ENCODE measurements at places on chromosomes 4 and X. TPM values are rescaled to one million over a fixed set of nuclear protein-coding genes. Genes with fewer than 3 reads are reported as not detected.

The ITIH6 gene
- polyA plus RNA-seq: 0.01 TPM

The CRLF2 gene
- 0.20 TPM for polyA plus RNA-seq

The TBX22 gene
- not detected for polyA plus RNA-seq

The PPP1R3F gene
- polyA plus RNA-seq: 9.8 TPM

The FAM236A gene
- not detected for polyA plus RNA-seq

The FMR1NB gene
- not detected for polyA plus RNA-seq

The WAS gene
- polyA plus RNA-seq: 6.1 TPM

The NHS gene
- polyA plus RNA-seq: 4.2 TPM

The PPP1R2C gene
- polyA plus RNA-seq: not detected

The DRD5 gene
- polyA plus RNA-seq: not detected

The MND1 gene
- polyA plus RNA-seq: 0.95 TPM

The NRK gene
- polyA plus RNA-seq: 0.34 TPM

The GAGE12H gene
- polyA plus RNA-seq: not detected

The SNX12 gene
- 54.8 TPM for polyA plus RNA-seq

The SH3RF1 gene
- polyA plus RNA-seq: 7.7 TPM

The GYPE gene
- polyA plus RNA-seq: 1.0 TPM

The BEX5 gene
- polyA plus RNA-seq: 0.87 TPM

The SPIN2A gene
- 0.54 TPM for polyA plus RNA-seq

The USP51 gene
- polyA plus RNA-seq: 1.7 TPM

The TLR10 gene
- 0.05 TPM for polyA plus RNA-seq

The H2BW2 gene
- polyA plus RNA-seq: not detected

The ZGRF1 gene
- 1.6 TPM for polyA plus RNA-seq

The MAGED4 gene
- polyA plus RNA-seq: 9.3 TPM

The IBSP gene
- polyA plus RNA-seq: not detected

The SPP1 gene
- polyA plus RNA-seq: 20.6 TPM

The STPG2 gene
- polyA plus RNA-seq: 0.03 TPM

The TCEAL6 gene
- 0.44 TPM for polyA plus RNA-seq

The SOD3 gene
- polyA plus RNA-seq: 247 TPM

The SLC2A9 gene
- polyA plus RNA-seq: 7.6 TPM

The ATP2B3 gene
- 0.10 TPM for polyA plus RNA-seq

The PDE6B gene
- polyA plus RNA-seq: 4.1 TPM

The USP27X gene
- polyA plus RNA-seq: 5.9 TPM

The GDPD2 gene
- 0.15 TPM for polyA plus RNA-seq

The FRG1 gene
- 44.2 TPM for polyA plus RNA-seq

The POU3F4 gene
- not detected for polyA plus RNA-seq
